ENCODE measurements at places on chromosomes 12 and 14. TPM values are rescaled to one million over a fixed set of nuclear protein-coding genes. Genes with fewer than 3 reads are reported as not detected.

- DNase-seq, result no peak
Observed at GRCh38 chr12:108886873-108887629, 7.2 kb downstream of the DAO start.

DNA sequence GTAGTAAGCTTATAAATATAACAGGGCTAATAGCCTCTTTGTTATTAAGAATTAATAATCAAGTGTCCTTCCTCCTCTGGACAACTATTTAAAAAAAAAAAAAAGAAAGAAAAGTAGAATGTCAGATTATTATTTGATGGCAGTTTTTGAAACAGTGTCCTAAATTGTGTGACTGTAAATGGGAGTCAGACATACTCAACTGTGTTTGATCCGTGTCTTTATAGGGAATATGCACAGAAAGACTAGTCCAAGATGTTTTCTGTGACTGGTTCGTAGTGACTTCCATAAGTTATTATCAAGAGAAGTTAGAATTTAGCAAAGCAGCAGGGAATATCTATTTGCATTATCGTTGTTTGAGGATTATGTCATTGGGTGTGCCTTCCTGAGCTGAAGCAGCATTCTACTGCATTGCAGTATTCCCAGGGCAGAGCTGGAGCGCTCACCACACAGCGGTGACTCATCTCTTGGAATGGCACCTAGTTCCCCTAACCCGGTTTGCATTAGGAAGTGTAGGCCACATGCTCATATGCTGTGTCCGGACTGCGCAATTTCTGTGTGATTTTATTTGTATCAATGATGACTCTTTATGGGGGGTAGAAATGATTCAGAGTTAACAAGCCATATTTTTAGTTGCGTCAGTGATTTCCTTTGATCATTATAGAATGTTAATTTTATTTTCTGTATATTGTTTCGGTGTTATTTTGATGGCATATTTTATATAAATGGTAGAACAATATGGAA is 7.9 kb downstream of the DYNC1H1 start:
- DNase-seq, result peak; percentile 89

- no peak for DNase-seq
Observed at GRCh38 chr14:21703357-21704326, 30.0 kb upstream of the OR4E1 start.

DNA sequence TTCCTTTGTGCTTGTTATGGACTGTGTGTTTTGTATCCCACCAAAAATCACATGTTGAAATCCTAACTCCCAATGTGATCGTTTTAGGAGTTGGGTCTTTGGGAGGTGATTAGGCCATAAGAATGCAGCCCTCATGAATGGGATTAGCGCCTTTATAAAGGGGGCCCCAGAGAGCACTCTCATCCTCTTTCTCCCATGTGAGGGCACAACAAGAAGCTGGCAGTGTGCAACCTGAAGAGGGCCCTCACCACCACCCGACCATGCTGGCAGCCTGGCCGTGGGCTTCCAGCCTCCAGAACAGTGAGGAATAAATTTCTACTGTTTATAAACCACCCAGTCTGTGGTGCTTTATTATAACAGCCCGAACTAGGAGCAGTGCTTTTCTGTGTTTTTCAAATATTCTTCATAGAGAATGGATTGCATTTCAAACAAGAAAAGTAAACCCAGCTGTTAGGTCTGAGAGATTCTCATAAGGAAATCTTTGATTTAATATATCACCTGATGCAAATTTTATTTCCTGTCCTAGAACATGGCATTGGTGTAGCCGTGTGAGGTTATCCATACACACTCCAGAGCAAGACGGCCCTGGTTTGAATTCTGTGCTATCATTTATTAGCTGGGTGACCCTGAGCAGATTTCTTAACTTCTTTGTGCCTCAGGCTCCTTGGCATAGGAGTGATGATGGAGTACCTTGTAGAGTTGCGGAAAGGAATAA is 27.8 kb downstream of the HSPB8 start:
- DNase-seq, result peak; percentile 17

Gene DYNC1H1
- total RNA-seq, result 575 TPM

Measured in cardiac septum (tissue), 1 donor.